Hematopoietic multipotent progenitor cell treated with erythropoietin and hydrocortisone succinate and interleukin-3 and kit ligand, for 17 days (in vitro differentiated cells): ENCODE measurements at places on chromosomes 4 and X.

DNA sequence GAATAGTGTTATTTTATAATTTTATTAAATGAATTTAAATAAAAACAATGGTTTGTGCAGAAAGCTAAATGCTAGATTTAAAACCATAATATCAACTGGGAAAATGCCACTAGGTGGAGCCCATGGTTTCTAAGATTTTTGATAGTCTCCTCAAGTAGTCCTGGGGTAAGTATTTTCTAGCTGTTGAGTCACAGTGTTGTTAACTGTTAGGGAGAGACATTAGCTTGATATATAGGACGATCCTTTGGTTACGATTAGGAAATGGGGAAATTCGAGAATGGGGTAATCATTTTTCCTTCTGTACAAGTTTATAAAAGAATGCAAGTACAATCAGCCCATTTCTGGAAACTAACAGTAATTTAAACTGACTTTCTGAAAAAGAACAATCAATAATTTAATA is 378.4 kb downstream of the ANKRD50 start:
- DNase-seq = no peak

DNA sequence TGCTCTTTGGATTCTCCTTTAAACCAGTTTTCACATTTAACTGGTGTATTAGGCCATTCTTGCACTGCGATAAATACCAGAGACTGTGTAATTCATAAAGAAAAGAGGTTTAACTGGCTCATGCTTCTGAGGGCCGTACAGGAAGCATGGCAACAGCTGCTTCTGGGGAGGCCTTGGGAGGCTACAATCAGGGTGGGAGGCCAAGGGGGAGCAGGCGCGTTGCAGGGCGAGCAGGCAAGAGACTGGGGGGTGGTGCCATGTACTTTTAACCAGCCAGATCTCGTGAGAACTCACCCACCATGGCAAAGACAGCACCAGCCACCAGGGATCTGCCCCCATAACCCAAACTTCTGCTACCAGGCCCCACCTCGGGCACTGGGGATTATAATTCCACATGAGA is 38.1 kb downstream of the RNF212 start:
- no peak for DNase-seq

DNA sequence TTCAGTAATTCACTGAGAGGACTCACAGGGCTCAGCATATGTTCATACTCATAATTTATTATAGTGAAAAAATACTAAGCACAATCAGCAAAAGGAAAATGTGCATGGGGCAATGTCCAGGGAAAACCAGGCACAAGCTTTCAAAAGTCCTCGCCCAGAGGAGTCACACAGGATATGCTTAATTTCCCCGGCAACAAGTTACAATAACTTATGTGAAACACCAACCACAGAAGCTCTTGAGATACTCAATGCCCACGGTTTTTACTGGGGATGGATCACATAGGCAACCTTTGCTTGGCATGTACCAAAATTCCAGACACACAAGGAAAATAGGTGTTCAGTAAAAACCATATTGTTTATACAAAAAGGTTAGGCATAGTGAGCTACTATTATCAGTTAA is 38.5 kb upstream of the STPG2 start:
- no peak for DNase-seq

DNA sequence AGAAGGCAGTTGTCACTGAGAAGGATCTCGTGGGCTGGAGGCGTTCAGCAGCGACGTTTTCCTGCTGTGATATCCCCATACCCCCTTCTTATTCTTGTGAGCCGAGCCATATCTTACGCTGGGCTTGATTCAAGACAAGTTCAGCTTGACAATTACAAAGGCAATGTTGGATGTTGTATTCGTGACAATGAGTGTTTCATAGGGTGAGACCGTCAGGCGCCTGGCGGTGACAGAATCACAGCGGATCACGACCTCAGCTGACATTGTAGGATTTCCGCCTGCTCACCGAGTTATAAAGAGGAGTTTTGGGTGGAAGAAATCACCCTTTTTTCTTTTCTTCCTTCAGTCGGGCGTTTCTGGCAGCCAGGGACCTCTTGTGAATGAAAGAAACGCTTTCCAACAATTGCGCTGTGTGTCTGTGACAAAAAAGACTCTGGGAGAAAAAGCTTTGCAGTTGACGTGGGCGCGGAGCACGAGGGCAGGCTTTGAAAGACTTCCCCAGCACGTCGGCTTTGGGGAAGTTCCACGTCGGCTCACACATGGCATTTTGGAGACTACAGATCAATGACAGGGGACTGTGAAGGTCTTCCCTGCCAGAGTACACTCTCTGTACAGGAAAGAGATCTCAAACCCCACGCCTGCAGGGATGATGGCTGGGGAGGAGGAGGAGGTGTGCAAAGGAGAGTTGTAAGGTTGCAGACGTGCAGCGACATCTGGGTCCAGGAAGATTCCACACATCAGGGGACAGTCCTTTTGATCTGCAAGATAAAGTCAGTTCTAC is 135.4 kb downstream of the CRLF2 start:
- no peak for DNase-seq

GRCh38 chr4:163556650-163557391 is 62.3 kb downstream of the TMA16 start:
- DNase-seq = no peak

DNA sequence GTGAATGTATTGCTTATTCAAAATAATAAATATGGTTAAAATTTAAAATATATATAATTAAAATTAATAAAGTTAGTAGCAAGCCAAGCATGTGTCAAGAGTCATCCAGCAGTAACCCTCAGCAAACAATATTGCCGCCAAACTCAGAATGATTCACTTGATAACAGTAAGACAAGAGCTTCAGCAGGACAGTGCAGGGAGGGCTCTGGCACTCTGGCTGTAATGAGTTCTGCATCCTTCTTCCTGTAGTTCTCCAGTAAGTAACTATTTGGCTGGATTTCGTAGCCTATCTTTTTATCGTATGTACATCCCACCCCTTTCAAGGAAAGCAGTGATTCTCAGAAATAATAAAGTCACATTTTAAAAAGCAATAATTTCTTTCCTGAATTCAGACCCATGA is 17.6 kb downstream of the OTUD6A start:
- DNase-seq = no peak
